ENCODE measurements at places on chromosomes 4 and X.
A peak's percentile ranks its signal among the peaks of the same experiment; 100 is the strongest.

DNA sequence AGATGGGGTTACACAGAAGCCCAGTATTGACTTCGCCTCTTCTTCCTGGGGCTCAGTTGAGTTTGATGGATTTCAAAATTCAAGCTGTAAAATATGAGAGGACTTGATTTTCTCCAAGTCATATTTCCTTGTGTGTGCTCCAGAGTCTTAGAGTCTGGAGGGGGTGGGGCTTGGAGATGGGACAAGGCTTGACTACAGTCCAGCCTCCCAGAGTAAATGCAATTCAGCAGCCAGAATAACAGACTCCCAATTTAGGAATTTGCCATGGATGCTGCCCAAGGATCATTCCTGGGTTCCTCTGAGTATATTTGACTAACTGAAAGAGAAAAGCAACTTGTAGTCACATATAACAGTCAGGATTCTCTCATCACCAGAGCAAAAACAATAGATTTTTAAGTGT is 53.7 kb upstream of the RBPJ start:
- DNase-seq: no peak

- no peak for DNase-seq
Measured at GRCh38 chr4:3437582-3437936, 4.2 kb upstream of the HGFAC start.

DNA sequence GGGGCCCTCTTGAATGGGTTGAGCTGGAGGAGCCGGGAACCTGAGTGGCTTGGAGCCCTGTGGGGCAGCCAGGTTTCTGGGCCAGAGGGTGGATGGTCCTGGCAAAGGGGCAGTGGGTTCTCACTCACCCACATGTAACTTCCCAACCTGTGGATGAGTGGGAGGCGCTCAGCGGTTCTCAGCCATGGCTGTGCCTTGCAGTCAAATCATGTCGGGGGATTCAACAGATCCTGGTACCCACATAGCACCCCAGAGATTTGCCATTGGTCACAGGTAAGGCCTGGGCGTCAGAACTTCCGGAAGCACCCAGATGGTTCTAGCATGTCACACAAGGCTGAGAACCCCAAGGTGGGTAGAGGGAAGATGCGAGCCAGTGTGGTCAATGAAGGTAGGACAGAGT is 21.9 kb upstream of the CLCN4 start:
- no peak for DNase-seq

- DNase-seq: no peak
Measured at GRCh38 chr4:96025011-96025410, 185.1 kb downstream of the PDHA2 start.

DNA sequence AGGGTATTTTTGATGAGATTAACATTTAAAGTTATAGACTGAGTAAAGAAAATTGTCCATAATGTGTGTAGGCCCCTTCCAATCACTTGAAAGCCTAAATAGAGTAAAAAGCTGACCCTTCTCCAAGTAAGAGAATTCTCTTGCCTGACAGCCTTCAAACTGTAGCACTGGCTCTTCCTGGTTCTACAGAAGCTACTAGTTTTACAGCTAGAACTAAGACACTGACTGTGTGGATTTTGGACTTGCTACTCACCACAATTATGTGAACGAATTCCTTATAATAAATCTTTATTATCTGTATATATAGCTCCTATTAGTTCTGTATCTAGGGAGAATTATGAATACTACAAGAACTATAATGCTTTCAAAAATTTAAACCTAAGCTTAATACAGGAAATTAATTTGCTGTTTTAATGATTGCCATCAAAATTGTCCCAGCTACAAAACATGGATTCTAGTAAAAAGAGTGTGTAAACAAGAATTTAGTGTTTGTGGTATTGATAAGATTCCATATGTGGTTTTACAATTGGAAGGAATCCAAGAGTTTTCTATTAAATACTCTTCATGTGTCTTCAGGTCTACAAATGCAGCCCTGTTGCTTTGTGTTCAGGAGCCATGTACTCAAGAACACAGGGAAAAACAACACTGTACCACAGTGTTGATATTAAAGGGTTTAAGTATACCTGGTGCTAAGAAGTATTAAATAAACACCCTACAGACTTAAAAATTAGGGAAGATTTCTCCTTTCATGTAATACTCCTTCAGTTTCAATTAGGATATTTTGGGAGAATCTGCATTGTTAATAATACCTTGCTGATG is 366.5 kb downstream of the CXXC4 start:
- DNase-seq: no peak

DNA sequence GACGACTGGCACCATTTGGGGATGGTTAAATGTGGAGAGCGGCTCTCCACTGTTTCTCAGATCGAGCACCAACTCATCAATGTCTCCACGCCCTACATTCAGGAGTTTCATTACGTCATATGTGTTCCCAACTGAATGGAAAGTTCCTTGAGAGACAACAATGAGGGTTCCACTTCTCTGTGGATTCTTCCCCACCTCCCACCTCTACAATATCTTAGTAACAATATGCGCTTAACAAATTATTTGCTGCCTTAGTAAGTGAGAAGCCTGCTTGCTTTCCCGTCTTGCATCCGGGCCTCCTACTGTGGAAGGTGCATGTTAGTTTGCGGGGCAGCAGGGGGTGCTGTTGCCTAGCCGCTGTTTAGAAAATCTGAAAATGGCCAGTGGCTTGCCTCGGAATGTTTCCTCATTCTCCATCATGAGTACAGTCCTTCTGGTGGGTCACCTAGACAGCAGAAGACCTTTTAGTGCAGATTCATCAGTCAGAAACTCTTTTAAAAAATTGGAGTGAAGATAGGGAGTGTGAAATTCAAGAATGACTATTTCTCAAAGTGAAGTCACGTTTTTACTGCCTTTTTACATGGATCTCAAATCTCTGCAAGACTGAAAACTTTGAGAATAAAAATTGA is 55.7 kb downstream of the PHOX2B start:
- peak; percentile 4 for DNase-seq

DNA sequence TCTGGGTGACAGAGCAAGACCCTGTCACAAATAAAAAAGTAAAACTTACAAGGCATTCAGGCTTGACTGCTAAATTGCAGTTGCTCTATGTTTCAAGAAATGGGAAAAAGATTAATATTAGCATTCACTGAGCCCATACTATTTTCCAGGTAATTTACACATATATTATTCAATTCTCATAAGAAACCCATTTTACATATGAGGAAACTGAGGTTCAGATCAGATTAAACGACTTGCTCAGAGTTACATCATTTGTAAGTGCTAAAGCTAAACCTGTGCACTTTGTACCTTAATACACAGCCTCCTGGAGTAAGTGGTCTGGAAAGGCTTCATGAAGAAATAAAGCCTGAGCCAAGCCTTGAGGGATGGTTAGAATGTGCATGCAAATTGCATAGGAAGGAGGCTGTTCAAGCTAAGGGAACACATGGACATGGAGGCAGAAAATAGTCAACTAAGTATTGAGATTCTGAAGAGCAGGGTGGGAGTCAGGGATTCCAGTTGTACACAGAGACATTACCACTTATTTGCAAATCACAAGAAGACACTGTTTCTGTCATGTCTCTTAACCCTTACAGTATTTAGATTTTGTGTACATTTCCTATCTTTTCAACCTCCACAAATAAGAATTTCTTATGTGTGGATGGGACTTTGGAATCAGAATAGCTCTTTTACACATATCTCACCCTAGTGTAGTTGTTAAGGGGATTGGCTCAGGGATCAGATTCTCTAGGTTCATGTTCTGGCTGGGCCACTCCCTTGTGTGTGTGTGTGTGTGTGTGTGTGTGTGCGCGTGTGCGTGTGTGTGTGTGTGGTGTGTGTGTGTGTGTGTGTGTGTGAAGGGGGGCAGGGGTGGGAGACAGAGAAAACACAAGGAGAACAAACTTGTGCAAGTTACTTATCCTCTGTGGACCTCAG is 113.4 kb downstream of the TMEM164 start:
- no peak for DNase-seq

DNA sequence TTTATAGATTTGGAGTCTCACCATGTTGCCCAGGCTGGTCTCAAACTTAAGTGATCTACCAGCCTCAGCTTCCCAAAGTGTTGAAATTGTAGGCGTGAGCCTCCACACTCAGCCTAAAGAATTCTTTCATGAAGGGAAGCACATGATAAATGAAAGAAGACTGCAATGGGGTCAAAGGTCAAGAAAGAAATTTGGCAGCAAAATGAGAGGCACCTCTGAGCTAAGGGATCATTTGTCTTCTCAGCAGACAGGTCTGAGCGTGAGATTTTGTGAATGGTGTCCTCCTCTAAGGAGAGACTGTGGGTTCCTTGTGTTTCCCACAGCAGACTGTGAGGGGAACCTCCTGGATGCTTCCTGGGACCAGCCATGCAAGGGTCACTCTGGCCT is 57.5 kb upstream of the EGFL6 start:
- DNase-seq: no peak
